KBM-7 (cell line): ENCODE measurements at places on chromosomes 13 and 19.

GRCh38 chr13:44022196-44022595 is 142.5 kb downstream of the LACC1 start:
- DNase-seq, result no peak

GRCh38 chr19:6412447-6413091 is 12.0 kb downstream of the KHSRP start:
- DNase-seq, result peak; percentile 58

DNA sequence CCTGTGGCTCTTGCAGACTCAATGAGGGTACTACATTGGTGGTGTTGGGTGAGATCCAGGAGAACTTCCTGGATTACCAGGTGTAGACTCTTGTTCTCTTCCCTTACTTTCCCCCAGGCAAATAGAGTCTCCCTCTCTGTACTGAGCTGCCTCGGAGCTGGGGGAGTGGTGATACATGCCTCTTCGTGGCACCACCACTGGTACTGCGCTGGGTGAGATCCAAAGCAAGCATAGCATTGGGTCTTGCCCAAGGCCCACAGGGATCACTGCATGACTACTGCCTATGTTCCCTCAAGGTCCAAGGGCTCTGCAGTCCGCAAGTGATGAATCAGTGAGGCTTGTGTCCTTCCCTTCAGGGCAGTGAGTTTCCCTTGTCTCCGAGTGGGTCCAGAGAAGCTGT is 81.6 kb downstream of the COG6 start:
- DNase-seq, result no peak

- DNase-seq, result no peak
Observed at GRCh38 chr19:39908803-39909202, 25.6 kb downstream of the FCGBP start.

- DNase-seq, result no peak
Observed at GRCh38 chr19:51352783-51353360, 10.9 kb upstream of the VSIG10L start.

DNA sequence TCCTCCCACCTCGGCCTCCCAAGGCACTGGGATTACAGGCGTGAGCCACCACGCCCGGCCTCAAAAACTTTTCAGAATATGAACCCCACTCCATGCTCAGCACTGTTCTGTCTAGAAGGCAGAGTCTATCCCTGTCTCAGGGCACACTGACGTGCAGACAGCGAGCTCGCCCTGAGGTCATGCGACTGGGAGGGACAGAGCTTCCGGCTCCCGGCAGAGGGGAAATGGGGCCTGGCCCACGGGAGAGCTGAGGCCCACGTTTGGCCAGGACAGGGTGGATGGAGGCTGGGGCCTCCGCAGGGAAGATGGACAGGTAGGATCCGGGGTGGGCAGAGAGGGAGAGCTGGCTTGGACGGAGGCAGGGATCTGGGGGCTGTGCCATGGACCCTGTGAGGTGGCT is 2.8 kb upstream of the AZU1 start:
- DNase-seq, result no peak

- no peak for DNase-seq
Observed at GRCh38 chr13:50357586-50358118, 342.4 kb downstream of the KCNRG start.

- no peak for DNase-seq
Observed at GRCh38 chr13:93982179-93982918, 497.1 kb downstream of the DCT start.

DNA sequence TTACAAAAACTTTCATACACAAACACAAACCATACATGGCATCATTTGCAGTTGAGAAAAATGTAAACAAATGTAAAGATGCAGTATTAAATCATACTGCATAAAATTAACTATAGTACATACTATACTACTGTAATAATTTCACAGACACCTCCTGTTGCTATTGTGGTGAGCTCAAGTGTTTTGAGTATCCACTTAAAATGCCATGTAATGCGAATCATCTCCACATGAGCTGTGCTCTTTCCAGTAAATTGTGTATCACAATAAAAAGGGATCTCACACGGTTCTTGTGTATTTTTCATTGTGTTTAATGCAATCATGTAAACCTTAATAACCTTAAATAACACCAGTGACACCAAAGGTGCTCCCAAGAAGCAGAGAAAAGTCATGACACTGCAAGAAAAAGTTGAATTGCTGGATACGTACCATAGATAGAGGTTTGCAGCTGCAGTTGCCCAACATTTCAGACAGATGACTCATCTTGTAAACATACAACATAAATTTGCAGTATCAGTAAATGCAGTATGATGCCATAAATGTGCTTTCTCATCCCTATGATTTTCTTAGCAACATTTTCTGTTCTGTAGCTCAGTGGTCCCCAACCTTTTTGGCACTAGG is 166.6 kb downstream of the RAP2A start:
- no peak for DNase-seq

DNA sequence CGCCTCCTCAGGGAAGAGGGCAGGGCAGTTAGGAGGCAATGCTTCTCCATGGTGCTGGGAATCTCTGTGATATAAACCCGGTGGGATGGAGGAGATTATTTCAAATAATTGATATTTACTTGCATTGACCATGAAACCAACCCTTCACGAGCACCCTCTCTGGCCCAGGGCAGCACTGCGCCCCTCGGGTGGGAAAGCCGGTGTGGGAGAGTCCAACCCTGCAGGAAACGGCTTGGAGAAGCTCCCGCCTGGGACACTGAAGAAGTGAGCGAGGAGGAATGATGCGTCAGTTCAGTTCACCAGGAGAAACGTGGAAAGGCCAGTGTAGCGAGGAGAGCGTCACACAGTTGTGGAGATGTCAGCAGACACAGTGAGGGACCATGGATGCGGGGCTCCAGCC is 99.9 kb downstream of the COL4A2 start:
- no peak for DNase-seq

- DNase-seq, result peak; percentile 64
Observed at GRCh38 chr13:41674246-41674645, 216.9 kb downstream of the RGCC start.

- no peak for DNase-seq
Observed at GRCh38 chr19:31352296-31352781, 3.1 kb upstream of the TSHZ3 start.

- no peak for DNase-seq
Observed at GRCh38 chr13:49859560-49859959, 67.1 kb upstream of the KPNA3 start.

DNA sequence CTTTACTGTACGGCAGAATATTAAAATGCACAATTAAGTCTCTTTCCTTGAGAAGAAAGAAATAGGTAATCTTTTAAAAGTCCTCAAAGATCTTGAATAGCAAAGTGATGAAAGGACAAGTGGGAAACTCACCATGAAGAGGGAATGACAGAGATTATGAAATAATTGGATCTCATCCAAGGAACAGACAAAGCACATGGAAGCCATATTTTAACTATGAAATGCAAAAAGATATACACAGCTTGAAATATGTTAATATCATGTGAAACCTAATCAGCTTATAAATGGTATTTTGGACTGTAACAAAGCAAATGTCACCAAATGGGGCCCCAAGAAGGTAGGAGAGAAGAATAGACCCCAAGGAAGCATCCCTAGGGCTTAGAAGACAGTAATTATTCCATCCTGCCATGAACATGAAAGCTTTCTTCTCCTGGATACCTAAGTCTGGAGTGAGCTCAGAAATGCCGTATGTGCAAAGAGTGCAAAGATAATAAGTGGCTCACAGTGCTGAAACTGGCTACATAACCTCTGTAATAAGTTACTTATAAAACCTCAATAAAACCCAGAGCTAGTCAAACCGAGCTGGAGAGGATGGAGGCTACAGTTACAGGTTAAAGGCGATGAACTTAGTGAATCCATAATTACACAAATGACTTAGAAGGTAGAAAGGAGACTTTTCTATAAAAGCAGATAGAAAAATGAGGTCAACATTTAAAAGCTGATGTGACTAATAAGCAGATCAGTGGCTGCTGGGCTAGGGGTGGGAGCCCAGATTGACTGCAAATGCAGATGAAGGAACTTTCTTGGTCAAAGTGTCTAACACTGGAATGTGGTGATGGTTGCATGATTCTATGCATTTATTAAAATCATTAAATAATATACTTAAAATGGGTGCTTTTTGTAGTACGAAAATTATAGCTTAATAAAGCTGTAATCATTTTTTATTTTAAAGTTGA is 34.4 kb downstream of the DCLK1 start:
- DNase-seq, result no peak

GRCh38 chr13:27273658-27274425 is 3.2 kb downstream of the RASL11A start:
- no peak for DNase-seq

GRCh38 chr13:30108913-30109237 is 198.5 kb downstream of the KATNAL1 start:
- DNase-seq, result no peak

DNA sequence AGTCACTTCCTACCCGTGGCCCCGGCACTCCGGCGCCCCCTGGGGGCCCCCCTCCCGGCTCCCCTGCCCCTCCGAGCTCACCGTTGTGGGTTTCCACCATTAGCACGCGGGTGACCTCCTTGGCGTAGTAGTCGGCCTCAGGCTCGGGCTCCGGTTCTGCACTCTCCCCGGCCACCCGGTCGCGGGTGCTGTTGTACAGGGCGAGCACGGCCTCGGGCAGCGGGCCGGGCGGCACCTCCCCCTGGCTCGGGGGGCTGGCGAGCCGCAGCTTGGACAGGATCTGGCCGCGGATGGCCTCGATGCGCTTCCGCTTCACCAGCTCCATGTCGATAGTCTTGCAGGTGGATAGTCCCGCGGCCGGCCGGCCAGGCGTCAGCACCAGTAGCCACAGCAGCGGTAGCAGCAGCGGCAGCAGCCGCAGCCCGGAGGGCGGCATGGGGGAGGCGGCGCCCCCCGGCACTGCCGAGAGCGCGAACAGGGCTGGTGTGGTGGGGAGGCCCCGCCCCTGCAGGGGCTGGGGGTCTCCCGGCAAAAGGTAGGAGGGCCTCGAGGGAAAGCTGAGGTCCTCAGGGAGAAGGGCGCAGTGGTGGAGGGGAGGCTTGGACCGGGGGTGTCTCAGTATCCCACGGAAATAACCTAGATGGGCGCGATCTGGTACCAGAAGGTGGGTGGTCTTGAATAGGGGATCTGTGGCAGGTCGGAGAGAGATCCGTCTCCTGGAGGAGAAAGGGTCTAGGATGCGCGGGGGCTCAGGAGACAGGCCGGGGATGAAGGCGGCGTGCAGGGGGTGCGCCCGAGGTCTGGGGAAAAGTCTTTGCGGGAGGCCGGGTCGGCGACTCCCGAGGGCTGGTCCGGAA is 885 bp downstream of the TGFB1 start:
- peak; percentile 60 for DNase-seq

GRCh38 chr13:76741046-76741445 is 145.2 kb downstream of the KCTD12 start:
- no peak for DNase-seq

DNA sequence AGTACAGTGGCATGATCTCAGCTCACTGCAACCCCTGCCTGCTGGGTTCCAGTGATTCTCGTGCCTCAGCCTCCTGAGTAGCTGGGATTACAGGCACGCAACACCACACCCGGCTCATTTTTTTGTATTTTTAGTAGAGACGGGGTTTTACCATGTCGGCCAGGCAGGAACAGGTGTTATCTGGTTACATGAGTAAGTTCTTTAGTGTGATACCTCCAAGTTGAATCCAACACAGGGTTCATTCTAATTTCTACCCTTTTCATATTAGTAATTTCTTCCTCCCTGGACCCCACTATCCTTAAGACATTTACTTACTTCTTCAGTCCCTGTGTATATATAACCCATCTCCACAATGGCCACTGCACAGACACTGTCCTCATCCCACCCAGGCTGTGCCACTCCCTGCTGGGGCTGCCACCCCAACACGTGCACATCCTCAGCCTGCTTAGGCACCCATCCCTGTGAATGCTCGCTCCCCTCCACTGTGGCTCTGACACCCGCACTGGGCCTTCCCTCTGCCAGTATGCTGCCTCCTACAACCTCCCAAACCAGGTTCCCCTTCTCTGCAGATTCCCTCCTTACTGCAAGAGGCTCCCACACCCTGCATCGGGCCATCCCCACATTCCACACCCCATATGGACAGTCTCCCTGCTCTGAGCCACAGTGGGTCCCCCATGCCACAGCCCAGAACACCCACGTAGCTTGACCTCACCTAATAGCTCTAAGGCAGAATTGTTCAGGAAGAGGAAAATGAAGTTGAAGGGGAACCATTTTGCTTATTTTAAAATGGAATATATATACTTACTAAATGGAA is 147.1 kb downstream of the TBC1D4 start:
- no peak for DNase-seq

- DNase-seq, result no peak
Observed at GRCh38 chr19:3373971-3374368, 7.6 kb downstream of the NFIC start.

- no peak for DNase-seq
Observed at GRCh38 chr19:42075364-42075615, 676 bp upstream of the ZNF574 start.

- no peak for DNase-seq
Observed at GRCh38 chr13:99386495-99386894, 79.3 kb upstream of the GPR183 start.

DNA sequence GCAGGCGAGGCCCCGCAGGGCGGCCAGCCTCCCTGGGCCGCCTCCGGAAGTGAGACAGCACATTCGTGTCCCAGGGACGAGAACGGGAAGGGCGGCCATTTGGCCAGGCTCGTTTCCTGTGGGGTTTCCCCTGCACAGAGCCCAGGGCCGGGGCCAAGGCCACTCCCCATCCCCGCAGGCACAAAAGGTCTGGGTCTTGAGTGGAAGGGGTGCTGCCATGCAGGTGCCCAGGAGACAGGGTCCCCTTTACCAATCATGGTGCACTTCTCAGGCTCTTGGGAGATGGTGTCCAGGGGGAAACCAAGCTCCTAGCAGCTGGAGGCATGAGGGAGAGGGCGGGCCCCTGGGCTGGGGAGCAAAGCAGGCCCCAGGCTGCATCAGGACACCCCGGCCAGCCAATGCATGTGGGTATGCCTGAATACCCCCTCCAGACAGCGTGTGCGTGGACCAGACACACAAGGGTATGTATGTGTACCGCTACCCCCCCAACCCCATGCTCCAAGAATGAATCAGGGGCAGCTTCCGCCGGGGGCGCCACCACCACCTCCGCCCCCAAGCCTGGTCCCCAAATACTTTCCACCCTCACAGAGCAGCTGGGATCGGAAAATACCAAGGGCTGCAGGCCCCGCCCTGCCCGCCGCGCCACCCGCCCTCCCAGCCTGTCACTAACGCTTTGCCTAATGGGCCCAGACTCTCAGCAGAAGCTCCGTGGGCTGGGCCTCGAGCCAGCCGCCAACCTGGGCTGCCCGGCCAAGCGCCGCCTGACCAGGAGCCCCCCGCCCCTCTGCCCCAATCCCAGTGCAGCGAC is 37.6 kb upstream of the NANOS3 start:
- peak; percentile 89 for DNase-seq

DNA sequence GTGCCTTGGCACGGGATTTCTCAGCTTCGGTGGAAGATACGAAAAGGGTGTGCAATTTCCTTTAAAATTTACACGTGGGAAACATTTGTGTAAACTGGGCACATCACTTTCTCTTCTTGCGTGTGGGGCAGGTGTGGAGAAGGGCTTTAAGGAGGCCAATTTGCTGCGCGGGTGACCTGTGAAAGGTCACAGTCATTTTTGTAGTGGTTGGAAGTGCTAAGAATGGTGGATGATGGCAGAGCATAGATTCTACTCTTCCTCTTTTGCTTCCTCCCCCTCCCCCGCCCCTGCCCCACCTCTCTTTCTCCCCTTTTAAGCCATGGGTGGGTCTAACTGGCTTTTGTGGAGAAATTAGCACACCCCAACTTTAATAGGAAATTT is 7.2 kb downstream of the SLITRK5 start:
- no peak for DNase-seq
